CD8-positive, alpha-beta T cell (primary cell): ENCODE measurements at places on chromosomes 11 and 22. TPM values are rescaled to one million over a fixed set of nuclear protein-coding genes. Genes with fewer than 3 reads are reported as not detected.

The OR6A2 gene
- total RNA-seq: not detected

The LDHAL6A gene
- not detected for total RNA-seq

The CLTCL1 gene
- total RNA-seq: 0.69 TPM

The NNMT gene
- total RNA-seq: not detected

The PDE2A gene
- 4.2 TPM for total RNA-seq

The IL10RA gene
- total RNA-seq: 295 TPM

The IGF2 gene
- total RNA-seq: not detected

The LARGE1 gene
- 0.90 TPM for total RNA-seq

The MS4A3 gene
- total RNA-seq: not detected

The IGLL5 gene
- total RNA-seq: 1.5 TPM

The BIK gene
- 5.3 TPM for total RNA-seq

The NXPE2 gene
- total RNA-seq: not detected

The NTM gene
- not detected for total RNA-seq

The SLC17A6 gene
- total RNA-seq: not detected

The INPP5J gene
- total RNA-seq: 0.11 TPM

The DCDC1 gene
- total RNA-seq: not detected

The ABCG4 gene
- total RNA-seq: not detected

The RAPSN gene
- 0.84 TPM for total RNA-seq

The EIF4ENIF1 gene
- 12.1 TPM for total RNA-seq

The TRIM49 gene
- not detected for total RNA-seq

The FDXACB1 gene
- total RNA-seq: 5.4 TPM

The OR4D5 gene
- total RNA-seq: not detected
